Cerebellum (tissue), 4 donors: ENCODE measurements at places on chromosomes 4 and X.
A peak's percentile ranks its signal among the peaks of the same experiment; 100 is the strongest.

DNA sequence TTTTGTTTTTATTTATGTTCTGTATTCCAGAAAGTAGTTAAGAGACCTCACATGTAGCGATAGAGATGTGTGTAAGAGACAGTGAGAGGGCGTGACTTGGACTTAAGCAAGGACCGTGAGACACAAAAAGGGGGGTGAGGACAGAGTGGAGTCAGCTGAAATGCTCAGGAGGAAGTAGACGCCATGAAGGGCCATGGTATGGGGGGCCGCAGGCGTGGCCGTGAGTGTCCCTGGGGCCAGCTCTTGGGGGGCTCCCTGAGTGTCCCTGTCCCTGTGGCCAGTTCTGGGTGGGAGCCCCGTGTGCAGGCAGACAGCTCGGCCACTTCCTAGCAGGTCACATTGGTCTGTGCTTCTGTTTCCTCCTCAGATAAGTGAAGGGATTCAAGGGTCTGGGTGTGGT is 23.0 kb upstream of the MSANTD1 start:
- DNase-seq, result no peak

GRCh38 chr4:159337041-159337440 is 234.2 kb downstream of the RAPGEF2 start:
- no peak for DNase-seq

- no peak for DNase-seq
Observed at GRCh38 chr4:105119356-105119755, 27.3 kb upstream of the TET2 start.

DNA sequence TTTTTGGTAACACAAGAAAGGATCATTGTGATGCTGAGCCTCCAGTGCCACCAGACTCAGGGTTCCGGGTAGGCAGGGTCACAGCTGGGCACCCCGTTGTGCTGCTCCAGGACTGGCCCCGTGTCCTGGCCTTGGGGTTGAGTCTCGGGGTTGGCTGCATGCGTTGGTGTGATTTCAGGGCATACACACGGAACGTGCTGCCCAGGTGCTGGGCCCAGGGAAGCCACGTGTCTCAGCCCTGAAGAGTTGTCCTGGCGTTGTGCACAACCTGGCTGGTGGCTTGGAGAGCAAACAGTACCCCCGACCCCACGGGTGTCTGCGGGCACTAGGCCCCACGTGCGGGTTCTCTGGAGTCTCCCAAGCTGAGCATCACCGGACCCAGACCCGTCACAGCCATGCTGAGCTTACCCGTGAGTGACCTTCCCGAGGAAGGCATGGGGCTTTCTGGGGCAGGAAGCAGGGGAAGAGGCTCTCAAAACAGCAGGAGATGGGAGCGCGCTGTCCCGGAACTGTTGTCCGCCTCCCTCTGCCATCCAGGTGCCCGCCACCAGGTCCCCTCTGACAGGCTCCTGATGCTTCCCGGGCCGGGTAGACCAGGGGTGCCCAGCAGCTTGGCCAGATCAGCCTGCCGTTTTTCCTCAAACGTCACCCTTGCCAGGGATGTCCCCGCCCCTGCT is 66.1 kb upstream of the ENPP6 start:
- no peak for DNase-seq

GRCh38 chr4:83272900-83273299 is 11.7 kb downstream of the COQ2 start:
- DNase-seq, result no peak

DNA sequence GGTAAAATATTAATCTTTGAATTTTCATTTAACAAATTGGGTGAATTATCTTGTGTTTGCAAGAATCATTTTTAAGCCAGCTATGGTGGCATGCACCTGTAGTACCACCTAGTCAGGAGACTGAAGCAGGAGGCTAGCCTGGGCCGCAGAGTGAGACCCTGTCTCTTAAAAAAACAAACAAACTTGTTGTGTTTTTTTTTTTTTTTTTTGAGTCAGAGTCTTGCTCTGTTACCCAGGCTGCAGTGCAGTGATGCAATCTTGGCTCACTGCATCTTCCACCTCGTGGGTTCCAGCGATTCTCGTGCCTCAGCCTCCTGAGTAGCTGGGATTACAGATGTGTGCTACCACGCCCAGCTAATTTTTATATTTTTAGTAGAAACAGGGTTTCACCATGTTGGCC is 2.2 kb downstream of the TXLNG start:
- DNase-seq, result no peak

DNA sequence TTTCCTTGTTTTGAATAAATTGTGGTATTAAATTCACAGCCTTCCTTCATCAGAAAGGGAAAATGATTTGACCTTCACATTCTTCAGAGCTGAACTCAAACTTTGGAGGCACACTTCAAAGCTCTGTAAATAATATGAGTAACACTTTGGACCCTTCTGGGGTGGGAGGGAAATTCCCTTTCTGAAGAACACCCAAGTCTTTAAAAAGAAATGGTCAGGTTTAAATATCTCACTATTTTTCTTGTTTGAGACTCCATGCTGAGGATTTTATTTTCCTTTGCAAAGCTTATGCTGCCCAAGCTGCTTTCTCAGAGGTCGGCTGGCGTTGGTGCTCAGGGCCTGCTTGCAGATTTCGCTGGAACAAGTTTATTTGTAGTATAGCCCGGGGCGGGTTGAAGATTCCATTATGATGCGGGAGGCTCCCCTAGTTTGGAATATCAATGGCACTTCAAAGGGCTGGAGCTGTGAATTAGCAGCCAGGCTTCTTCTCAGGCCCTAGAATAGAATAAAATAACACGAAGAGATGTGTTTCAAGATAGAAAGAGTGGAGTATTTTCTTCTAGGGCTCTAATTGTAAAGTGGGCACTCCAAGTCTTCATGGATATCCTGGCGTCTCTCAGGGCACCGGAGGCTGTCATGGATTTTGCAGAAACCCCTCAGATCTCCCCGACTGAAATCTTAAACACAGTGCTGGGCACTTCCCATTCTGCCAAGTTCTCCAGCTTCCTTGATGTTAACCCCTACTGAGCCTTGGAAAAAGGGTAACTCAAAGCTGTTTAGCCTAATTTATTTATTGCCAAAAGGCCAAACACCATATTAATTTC is 315.6 kb downstream of the GPAT3 start:
- no peak for DNase-seq

DNA sequence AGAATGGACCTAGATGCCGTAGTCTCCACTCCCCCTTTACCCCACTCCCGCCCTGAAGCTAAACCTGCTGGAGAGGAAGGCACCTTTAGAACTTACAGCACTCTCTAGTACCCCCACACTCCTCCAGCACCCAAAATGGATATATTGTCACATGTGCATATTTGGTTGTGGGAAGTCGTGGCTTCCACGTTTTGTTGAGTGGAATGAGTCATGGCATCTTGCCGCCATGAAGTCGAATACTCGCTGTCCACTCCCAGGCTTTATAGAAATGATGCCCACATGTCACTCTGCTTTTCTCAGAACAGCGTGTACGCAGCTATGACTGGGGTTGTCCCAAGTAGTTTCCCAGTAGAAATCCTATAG is 545 bp downstream of the ABCE1 start:
- DNase-seq, result peak; percentile 40

GRCh38 chr4:115219315-115219860 is 106.0 kb upstream of the NDST4 start:
- DNase-seq, result no peak

GRCh38 chrX:40169193-40170101 is 71.7 kb upstream of the BCOR start:
- no peak for DNase-seq

GRCh38 chrX:129790146-129790545 is 10.4 kb downstream of the SASH3 start:
- no peak for DNase-seq

- no peak for DNase-seq
Observed at GRCh38 chr4:83238393-83239248, 46.0 kb downstream of the COQ2 start.

- DNase-seq, result peak; percentile 49
Observed at GRCh38 chr4:1579001-1579900, 104.9 kb downstream of the FAM53A start.

DNA sequence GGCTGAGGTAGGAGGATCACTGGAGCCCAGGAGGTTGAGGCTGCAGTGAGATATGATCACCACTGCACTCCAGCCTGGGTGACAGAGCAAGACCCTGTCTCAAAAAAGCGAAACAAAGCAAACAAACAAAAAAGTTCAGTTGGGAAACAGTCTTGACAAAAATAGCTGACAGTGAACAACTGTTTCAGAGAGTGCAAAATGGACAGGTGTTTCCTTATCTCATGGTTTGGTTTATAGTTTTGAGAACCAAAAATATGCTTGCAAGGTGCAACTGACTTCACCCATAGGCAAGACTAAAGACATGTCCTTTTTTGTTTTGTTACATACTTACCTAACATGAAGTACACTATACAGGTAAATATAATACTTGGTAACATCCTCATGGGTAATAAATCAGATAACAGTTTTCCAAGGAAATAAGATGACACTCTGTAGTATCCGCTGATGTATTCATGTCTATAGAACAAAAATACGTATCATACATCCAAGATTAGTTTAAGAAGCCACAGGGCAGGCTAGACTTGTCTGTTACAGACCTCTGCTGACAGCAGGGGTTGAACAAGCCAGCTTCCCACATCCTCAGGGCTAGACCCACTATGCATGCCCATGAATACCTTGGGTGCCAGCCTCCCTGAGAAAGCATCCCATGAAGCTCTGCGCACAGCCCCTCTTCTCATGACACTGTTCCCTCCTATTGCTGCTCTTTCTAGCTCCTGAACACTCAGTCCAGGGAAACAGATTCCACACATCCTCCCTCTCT is 59.3 kb downstream of the ABCG2 start:
- no peak for DNase-seq

GRCh38 chr4:144985014-144985413 is 113.0 kb downstream of the ANAPC10 start:
- no peak for DNase-seq

DNA sequence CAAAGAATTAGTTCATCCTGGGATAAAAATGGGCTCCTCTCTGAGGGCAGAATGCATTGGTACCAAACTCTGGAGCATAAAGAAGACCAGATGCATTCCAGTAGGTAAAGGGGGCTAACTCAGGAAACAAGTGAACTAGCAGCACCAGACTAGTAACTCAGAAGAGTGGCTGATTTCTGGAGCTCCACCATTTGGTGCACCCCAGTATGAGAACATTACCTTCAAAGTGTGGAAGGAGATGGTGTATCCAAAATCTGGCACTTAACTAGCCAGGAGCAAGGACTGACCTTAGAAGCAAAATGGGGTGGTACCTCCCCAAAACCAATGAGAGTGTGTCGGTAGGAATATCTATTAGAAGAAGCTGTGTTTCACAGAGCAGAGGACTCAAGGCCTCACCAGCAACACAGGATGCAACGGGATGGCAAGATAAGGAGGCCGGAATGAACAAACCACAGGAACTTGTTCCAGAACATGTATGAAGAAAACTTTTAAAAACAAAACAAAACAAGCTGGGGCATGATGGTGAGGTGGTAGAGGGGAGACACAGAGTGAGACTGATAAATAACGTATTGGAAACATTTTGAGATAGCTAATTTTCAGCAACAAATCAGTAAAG is 142.3 kb downstream of the INPP4B start:
- DNase-seq, result no peak

DNA sequence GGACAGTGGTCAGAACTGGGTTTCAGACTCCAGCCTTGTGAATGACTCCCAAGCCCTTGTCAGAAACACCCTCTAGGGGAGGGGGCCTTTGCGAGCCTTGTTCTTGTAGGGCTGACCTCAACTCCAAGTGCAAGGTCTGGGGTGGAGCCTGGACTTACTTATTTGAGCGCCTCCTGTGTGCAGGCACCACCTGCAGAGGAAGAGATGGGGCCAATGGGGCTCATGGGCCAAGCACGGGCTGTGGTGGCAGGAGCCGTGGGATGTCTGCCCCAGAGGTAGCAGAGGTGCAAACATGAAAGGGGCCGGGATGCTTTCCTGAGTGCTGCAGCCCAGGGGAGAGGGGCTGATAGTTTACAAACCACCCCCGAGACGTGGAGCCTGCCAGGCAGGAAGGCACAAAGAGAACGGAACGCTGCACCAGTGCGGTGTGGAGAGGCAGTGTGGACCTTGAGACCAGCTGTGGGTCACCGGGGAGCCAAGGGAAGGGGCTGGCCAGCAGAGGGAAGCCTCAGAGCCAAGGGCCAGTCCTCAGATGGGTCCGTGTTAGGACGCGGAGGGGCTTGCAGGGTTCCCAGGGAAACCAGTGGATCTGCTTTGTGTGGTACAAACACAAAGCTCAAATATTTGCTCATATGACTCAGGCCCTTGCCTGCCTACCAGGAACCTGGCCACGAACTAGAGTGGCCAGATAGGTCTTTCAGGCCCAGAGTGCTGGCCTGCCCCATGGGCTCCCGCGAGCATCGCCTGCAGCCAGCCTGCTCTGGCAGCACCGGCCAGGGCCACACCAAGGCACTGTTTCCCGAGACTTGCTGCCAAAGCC is 8.7 kb upstream of the TADA2B start:
- no peak for DNase-seq

GRCh38 chr4:118351851-118352827 is 664 bp downstream of the PRSS12 start:
- no peak for DNase-seq

DNA sequence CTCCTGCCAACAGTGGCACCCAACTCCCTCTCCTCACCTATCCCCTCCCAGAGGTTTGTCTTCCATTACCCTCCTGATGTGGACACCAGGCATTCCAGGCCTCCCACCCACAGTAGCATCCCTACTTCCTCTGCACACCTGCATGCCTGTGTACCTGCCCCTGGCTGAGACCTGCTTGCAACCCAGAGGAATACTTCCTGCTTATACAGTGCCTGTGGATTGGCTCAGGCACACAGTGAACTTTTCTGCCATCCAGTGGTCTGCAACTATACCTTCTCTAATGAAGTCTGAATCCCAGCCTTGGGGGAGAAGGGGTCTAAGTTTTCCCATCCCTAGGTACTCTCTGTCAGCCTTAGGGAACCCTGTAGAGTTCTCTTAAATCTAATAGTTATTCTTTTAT is 169.9 kb downstream of the IQCM start:
- no peak for DNase-seq

DNA sequence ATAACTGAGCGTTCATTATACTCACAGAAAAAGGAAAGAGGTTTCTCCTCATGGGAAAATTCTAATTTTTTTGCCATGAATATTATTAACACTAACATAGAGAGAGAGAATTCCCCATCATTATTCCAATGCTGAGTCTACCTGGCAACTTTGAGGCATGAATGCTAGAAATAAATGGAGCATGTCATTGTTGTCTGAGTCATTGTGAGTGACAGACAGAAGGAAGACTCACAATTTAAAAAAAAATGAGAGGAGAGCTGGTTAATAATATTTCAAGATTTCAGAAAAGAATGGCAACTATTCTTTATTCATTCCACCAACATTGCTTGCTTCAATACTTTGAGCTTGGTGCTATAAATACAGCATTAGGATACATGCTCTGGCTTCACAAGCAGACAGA is 170.4 kb upstream of the HS3ST1 start:
- DNase-seq, result no peak
